ENCODE measurements at places on chromosomes 5 and 9.

DNA sequence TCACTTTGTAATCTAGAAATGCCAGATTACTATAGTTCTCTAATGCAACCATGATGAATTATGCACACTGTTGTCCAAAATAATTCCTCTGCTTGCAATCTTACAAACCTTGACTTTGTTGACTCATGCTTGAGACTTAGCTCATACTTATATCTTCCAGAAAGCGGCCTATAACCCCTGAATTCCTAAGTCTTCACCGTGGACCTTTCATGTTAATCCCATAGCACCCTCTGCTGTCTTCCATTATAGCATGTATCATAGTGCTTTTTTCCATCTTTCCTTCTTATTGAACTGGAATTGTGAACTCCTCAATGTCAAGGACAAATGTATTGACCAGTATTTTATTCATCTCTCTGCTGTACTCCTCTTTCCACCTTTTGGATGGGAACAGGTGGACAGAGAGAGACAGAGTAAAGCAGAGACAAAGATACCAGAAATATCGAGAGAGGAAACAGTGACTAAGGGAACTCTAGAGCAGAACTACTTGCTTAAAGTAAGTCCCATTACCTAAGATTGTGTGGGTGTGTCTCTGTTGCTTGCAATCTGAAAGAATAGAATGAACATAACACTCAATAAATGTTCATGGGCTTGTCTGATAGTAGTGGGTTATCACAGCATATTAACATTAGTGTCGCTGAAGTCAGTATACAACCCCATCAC, 110.0 kb downstream of the LURAP1L start:
- no peak for DNase-seq

- DNase-seq = no peak
Measured at GRCh38 chr5:72654231-72654630, 147.0 kb upstream of the ZNF366 start.

- DNase-seq = no peak
Measured at GRCh38 chr9:37239921-37240320, 119.5 kb downstream of the ZCCHC7 start.

DNA sequence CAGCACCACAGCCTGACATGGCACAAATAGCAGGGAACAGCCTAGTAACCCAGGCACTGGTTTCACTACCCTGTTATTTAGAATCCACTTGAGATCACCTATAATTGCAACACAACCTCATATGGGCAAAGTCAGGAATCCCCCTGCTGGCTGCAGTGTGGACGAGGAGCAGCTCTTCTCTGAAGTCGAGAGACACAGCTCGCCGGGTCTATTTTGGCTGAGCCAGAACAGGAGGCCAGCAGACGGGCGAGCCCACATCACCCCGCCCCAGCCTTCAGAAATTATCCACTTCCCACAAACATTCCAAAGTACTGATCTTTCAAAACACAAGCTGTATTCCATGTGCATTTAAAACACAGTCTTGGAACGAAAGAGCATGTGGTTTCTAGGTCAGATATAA, 179.0 kb downstream of the ROR2 start:
- DNase-seq = no peak

- no peak for DNase-seq
Measured at GRCh38 chr9:96500696-96501632, 51.0 kb downstream of the HABP4 start.

DNA sequence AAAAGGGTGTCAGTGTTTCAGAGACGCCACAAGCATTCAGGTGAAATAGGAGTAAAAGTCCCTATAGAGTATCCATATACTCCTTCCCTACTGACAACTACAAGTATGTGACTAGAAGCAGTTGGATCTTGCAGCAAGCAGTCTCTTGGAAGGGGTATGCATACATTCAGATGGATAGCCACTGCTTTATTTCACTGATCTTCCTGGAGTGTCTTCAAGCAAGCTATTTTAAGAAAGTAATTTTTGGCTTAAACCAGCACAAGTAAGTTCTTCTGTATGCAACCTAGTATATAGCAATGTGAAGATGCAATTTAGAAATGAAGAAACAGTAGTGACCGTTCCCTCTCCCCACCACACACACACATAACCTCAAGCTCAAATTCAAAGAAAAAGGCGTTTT, 446.8 kb upstream of the CDH18 start:
- DNase-seq = no peak

- no peak for DNase-seq
Measured at GRCh38 chr9:84828046-84828445, 158.5 kb downstream of the NTRK2 start.

DNA sequence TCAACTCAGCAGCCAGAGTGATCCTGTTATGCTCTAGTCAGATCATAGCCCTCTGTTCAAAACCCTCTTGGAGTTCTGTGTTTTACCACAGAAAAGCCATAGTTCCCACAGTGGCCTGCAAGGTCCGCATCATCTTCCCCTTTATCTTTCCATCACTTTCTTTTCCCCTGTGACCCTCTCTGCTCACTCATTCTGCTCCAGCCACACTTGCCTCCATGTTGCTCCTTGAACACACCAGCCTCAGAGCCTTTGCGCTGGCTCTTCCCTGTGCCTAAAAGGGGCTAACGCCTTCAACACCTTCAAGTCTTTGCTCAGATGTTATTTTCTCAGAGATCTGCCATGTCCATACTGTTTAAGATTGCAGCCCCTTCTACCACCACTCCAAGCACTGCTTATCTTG, 26.3 kb downstream of the CSF2 start:
- no peak for DNase-seq

DNA sequence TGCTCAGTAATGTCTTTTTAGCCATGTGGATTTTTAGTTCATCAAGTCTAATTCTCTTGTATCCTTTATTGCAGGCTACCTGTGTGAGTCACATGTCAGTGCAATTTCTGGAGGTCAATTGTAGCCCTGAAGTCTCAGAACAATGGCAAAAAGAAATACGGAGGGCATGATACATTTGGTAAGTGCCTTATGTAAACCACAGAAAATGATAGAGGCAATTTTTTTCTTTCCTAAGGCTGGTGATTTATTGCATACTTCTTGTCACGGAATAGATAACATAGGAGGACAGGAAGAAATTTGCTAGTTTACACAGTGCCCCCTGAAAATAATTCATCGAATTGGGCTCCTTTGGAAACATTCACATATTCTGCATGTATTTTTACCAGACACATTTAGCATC, 235.9 kb downstream of the DMRTA1 start:
- no peak for DNase-seq

- no peak for DNase-seq
Measured at GRCh38 chr5:80608731-80609130, 38.7 kb upstream of the ANKRD34B start.

GRCh38 chr5:16885635-16886365, 50.3 kb downstream of the MYO10 start:
- no peak for DNase-seq

DNA sequence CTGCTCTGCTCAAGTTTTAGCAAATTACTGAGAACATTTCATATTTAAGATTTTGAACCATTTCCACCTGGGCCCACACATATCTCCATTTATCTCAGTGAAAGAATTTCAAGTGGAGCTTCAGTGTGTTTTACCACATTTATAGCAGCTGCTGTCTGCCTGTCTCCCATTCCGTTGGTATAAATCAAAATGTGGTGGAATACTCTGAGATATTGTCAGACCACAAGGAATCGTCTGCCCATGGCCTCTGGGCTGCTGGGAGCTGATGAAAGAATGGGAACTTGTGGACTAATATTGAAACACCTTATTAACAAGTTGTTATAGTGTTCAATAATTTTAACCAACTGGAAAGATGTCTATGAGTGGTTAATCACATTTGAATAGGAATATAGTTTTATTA, 33.3 kb downstream of the MAST4 start:
- DNase-seq = no peak

GRCh38 chr9:114681594-114682332, at the start of gene TEX48:
TEX48 (minus strand) TSS chr9:114682192; CDS start chr9:114671723, 10,469 bp downstream.
- DNase-seq = peak; percentile 65

- DNase-seq = no peak
Measured at GRCh38 chr9:89466451-89467277, 31.2 kb downstream of the SEMA4D start.

DNA sequence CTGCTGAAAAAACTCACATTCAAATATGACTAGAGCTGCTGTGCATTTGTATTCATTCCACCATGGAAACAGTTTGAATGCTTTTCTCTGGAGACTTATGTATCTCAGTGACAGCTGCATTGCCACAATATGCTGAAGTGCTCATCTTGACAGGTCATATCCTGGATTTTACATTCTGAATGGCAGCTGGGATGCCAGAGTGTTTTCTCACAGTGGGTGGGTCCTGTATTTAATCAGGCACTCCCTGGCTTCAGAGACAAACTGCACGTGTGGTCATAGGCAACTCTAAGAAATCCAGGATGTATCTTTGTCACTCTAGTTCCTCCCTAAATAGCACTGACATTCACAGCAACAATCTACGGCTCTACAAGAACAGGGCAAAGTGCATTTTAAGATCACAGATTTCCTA, 75.6 kb downstream of the ST8SIA4 start:
- no peak for DNase-seq

GRCh38 chr5:4095918-4096630, 500.4 kb downstream of the IRX1 start:
- DNase-seq = no peak

- no peak for DNase-seq
Measured at GRCh38 chr5:40991168-40991980, 79.8 kb downstream of the MROH2B start.

GRCh38 chr5:133455676-133456075, 156.7 kb downstream of the FSTL4 start:
- no peak for DNase-seq

DNA sequence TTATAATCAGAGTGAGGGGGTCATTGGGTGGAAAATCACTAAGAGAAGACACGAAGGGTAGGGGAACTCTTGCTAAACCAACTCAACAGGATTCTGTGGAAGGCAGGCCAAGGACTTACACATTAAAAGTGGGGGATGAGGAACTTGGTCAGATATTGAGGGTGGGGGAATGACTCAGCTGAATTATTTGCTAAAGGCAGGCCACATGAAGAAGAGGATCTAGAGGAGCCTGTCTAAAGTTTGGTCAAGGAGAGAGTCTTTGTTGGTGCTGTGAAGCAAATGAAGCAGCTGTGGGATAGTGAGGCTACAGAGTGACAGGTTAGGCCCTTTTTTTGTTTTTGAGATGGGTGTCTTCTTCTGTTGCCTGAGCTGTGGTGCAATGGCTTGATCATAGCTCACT, 63.9 kb upstream of the SPRY4 start:
- no peak for DNase-seq

- no peak for DNase-seq
Measured at GRCh38 chr5:93122446-93122845, 458.6 kb downstream of the NR2F1-AS1 start.

- DNase-seq = no peak
Measured at GRCh38 chr5:176648474-176649194, 1.4 kb downstream of the TSPAN17 start.

All from neural crest cell (in vitro differentiated cells).